Jurkat, Clone E6-1 (cell line): ENCODE measurements at places on chromosomes 6 and 20.

DNA sequence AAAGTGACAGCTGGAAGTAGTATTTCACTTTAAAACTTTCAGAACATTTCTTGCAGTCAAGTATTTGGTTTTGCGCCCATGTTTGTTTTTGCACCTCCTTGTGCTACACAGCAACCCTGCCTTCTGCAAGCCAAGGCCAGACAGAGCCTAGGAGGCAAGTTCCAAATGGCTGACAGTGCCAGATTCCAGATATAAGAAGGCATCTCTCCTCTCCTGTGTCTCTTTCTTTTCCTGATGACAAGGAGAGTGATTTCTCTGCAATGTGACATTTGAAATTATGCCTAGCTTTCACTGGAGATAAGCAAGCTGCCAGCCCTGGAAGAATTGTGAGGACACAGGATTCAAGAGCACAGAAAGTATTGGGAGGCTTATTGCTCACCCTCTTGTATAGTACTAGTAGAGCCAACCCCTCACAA, 149.1 kb upstream of the TENT5A start:
- no peak for DNase-seq

- no peak for DNase-seq
These were observed 7.2 kb upstream of the SYNJ2 start for GRCh38 chr6:157974341-157974894.

GRCh38 chr6:163743796-163744195, 329.3 kb downstream of the QKI start:
- no peak for DNase-seq

GRCh38 chr20:56187534-56188165, 60.9 kb upstream of the MC3R start:
- no peak for DNase-seq

- DNase-seq: no peak
These were observed 37.8 kb downstream of the RAB44 start for GRCh38 chr6:36735110-36736071.

DNA sequence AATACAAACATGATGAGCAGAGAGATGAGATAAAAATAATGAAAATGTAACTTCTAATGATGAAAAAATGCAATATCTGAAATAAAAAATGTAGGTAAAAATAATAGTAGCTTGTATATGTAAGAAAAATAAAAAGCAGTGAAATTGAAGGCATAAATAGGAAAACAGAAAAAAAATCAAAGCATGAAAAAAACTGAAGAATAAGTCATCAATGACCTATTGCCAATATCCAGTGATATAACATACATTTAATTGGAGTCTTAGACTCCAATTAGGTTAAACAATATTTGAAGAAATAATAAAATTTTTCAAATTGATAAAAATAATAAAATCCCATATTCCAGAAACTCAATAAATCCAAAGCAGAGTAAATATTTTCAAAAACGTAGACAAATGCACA, 114.0 kb upstream of the HDGFL1 start:
- no peak for DNase-seq

DNA sequence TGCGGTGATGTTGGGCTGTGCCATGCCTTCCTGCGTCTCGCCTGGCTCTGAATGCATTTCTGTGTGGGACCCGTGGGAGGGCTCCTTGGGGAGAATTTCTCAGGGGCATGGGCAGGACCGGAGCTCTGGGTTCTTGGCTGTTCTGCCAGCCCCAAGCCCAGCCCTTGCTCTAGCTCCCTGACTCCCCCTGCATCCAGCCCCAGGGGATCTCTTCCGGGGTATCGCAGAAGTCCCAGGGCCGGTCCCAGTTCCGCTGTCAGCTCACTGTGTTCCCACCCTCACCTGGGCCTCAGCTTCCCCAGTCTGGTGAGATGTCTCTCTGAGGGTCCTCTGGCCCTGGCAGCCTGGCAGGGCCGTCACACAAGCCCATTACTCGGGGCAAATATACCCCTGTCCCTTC, 20.5 kb downstream of the SPDEF start:
- DNase-seq: no peak

DNA sequence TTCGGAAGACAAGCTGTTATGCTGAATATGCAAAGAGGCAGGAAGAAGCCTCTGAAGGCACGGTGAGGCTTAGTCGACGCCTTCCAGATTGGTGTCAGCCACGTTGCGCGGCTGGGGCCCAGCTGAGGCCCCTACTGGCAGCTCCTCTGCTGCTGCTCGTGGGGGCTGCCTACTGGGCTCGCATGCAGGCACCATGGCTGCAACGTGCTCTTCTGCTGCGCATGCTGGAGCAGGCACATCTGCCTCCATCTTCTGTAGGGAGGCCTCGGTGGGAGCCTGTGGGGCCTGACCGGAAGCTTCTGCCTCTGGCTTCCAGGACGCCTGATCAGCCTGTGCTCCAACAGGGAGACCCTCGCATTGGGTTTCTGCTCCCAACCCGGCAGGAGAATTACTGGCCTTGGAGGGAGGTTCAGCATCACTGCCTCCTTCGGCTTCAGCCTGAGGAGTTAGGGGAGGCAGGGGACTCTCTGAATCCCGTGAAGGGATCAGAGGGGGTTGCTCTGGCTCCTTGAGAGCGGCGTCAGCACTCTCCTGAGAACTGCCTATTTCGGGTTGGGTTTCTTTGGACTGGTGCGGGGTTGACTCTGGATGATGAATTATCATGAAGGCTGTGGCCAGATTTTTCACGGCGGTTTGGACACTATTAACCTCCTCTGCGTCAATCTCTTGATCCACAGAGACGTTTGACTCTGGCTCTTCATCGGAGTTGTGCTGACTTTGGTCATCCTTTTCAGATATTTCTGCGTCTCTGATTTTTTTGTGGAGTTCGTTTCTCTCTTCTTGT, 49.1 kb downstream of the TXLNB start:
- DNase-seq: no peak

GRCh38 chr6:168789699-168790098, 348.7 kb downstream of the SMOC2 start:
- DNase-seq: no peak

DNA sequence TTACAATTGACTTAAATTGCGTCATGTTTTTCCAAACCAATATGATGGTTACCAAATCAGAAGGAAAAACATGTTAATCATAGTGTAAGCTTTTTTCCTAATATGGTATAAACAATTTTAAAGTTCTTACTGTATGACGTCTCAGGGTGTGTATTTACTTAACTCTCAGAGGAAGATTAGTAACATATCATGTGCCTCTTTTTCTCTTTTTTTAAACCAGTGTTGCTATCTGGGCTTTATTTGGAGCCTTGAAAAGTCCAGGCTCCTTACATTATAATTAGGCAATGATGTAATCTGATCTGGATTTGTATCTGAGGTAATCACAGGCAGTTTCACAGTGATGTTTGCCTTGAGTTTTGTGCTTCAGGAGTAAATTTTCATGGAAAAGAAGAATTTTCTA, 20.4 kb upstream of the RAB23 start:
- no peak for DNase-seq

GRCh38 chr20:32132911-32133549, 23.5 kb downstream of the TM9SF4 start:
- no peak for DNase-seq

- no peak for DNase-seq
These were observed 38.0 kb downstream of the TNFAIP3 start for GRCh38 chr6:137904822-137905617.

DNA sequence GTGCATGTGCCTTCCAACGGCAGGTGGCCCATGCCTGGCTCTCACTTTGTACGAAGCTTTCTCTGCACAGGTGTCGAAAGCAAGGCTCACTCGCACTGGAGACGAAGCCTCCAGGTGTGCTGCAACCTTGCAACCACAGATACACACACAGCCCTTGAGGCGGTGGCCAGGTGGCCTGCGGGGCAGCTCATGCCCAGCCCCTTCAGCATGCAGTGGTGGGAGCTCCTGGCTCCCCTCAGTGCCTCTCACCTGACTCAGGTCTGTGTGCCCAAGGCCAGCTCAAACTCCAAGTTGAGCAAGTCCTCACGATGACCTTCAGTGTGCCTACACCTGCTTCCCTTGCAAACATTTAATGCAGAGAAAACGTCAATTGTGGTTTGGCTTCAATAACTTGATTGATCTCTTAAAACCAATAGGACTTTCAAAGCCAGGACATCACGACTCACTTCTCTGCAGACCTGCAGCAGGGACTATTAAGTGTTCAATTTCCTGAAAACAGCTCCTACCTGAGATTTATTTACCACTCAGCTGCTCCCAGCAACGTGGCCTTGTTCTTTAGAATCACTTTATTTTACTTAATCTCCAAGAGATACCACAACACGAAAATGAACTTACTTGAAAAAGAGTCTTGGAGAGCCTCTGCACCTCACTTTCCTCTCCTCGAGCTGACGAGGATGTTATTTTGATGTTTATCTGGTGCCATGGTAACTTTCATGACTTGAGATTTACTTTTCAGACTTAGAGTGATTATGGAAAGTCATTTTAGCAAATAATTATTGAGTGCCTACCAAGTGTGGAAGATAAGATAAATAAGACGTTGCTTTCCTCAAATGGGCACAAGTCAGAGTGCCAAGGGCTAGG, 86.3 kb downstream of the SLC22A23 start:
- no peak for DNase-seq

DNA sequence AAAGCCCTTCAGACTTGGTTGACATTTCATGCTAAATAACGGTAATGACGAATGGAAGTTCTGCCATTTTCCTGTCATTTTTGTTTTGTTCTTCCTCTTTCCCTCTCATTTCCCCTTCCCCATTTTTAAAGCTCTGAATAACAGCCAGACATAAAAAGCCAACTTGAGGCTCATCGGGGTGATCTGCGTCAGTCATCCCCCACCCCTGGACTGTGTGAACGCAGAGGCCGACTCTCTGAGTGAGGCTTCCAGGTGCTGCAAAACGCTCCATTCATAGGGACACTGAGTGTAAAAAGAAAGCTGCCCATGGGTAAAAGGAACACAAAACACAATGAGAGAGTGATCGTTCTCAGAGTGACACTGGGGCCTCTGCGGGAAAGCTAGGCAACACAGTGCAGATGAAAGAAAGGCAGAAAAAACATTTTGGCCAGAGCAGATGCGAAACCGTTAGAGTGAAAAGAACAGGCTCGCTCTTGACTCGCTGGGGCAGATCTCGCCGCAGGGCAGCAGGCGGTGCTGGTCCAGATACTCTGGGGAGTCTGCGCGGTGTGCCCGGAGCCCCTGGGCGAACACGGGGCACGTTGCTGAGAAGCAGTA, 684.8 kb downstream of the QKI start:
- DNase-seq: no peak

DNA sequence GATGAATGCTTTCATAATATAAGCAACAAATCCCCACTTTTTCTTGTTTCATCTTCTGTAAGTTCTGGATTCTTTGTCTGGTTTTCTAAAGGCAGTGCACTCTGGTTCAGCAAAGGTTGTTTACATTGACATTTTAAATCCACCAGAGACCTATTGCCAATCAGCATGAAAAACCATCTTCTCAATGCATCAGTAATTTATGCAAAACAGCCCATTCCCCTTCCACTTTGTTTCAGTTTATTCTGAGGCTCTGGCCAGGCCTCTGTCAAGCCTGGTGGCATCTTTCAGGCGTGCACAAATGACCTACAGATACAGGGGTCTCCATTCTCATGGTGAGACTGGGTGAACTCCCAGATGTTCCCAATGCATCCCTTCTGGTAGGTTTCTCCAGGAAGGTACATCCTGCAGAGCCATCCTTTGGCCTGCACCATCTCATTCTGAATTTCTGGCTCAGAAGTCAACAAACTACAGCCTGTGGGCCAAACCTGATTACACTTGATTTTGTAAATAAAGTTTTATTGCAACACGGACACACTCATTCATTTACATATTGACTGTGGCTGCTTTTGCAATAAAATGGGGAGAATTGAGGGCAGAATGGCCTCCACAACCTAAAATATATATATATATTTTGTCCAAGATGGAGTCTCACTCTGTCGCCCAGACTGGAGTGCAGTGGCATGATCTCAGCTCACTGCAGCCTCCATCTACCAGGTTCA, 405.4 kb downstream of the PREX1 start:
- DNase-seq: no peak

DNA sequence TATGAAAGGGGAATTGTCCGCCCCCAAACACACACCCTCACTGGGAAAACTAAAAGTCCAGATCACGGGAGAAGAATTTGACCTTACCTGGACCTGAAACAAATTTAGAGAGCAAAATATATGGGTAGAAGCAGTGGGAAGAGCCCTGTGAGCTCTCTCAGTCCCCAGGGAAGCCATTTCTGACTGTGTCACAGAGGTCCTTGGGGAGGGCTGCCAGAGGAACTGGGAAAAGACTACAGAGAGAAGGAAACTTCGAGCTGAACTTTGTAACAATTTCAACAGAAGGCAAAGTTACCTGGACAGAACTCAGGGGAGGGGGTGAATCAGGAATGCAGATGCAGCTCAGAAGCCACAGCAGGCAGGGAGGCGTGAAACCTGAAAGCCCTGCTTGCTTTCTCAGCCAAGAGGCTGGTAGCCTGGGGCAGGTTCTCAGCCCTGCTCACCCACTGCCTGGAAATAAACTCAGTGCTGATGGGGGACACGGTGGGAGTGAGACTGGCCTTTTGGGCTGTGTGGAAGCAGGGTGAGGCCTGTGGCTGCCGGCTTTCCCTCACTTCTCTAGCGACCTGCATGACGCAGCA, 163.8 kb downstream of the TMEM200A start:
- DNase-seq: no peak

DNA sequence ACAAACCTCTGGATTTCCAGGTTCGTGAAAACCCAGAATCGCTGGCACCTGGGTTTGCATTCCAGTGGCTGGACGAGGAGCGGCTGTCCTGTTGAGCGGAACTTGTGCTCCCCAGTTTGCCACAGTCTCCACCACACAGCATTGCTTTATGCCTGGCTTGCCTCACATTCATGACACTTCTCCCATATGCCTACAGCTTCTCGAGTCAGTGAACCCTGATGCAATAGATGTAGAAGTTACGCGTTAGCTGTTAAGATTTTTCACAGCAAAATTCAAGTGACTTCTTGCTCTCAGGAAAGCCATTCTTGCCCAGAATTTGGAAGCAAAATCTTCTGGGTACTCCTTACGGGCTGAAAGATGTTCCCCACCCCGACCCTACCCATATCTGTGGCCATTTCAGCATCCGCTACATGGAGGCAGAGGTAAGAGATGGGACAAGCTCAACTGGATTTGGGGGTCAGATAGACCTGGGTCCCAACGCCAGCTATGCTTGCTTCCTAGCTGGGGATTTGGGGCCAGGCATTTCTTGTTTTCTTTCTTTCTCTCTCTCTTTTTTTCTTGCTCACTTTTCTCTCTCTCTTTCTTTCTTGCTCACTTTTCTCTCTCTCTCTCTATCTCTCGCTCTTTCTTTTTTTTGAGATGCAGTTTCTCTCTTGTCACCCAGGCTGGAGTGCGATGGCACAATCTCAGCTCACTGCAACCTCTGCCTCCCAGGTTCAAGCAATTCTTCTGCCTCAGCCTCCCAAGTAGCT, 12.4 kb upstream of the GDAP1L1 start:
- DNase-seq: no peak
